ENCODE measurements at places on chromosomes 1 and 21.
A peak's percentile ranks its signal among the peaks of the same experiment; 100 is the strongest.

DNA sequence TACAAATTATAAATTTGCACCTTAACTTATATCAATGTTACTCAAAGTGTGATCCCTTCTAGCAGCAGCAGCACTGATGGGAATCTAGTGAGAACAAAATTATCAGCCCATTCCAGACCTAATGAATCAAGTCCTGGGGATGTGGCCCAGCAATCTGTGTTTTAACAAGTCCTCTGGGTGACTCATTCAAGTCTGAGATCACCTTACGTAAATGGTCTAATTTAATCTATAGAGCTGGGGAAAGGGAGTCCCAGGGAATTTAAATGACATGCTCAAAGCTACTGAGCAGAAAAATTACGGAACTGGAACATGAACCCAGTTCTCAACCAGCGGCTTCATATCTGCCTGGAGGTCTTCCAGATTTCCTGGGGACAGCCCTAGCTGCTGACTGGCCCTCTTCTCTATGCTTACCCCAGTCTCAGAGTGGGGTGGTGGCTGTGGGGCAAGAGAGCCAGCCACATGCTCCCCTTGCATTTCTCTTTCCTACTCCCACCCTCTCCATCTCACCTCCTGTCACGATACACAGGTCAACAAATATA lies 220.0 kb downstream of the TM2D1 start:
- H3K4me1 ChIP-seq = no peaks in the 10 kb centered on the region
- no peak overlapping the region for H3K4me3 ChIP-seq
- DNase-seq = no peak
- H3K27ac ChIP-seq = no peak overlapping the region

- H3K4me3 ChIP-seq = no peak overlapping the region
- no peaks in the 10 kb centered on the region for H3K4me1 ChIP-seq
- H3K27ac ChIP-seq = no peak overlapping the region
- H3K27me3 ChIP-seq = no peaks in the 10 kb centered on the region
- H3K36me3 ChIP-seq = no peaks in the 10 kb centered on the region
These were observed 131.8 kb downstream of the CCDC185 start for GRCh38 chr1:223524930-223525451.

- no peaks in the 10 kb centered on the region for H3K4me1 ChIP-seq
- H3K27ac ChIP-seq = no peak overlapping the region
- DNase-seq = no peak
- peaks cover 13% of the 10 kb centered on the region for H3K36me3 ChIP-seq
- no peak overlapping the region for H3K4me3 ChIP-seq
- no peaks in the 10 kb centered on the region for H3K27me3 ChIP-seq
These were observed 68.5 kb downstream of the TPR start for GRCh38 chr1:186306533-186306932.

- DNase-seq = no peak
- H3K27me3 ChIP-seq = no peaks in the 10 kb centered on the region
- no peak overlapping the region for H3K4me3 ChIP-seq
- no peak overlapping the region for H3K27ac ChIP-seq
These were observed 10.9 kb upstream of the PROX1 start for GRCh38 chr1:213976665-213977485.

GRCh38 chr1:46516200-46516950 lies 26.7 kb downstream of the DMBX1 start:
- no peak overlapping the region for H3K4me3 ChIP-seq
- DNase-seq = no peak
- H3K27ac ChIP-seq = no peak overlapping the region
- no peaks in the 10 kb centered on the region for H3K36me3 ChIP-seq

DNA sequence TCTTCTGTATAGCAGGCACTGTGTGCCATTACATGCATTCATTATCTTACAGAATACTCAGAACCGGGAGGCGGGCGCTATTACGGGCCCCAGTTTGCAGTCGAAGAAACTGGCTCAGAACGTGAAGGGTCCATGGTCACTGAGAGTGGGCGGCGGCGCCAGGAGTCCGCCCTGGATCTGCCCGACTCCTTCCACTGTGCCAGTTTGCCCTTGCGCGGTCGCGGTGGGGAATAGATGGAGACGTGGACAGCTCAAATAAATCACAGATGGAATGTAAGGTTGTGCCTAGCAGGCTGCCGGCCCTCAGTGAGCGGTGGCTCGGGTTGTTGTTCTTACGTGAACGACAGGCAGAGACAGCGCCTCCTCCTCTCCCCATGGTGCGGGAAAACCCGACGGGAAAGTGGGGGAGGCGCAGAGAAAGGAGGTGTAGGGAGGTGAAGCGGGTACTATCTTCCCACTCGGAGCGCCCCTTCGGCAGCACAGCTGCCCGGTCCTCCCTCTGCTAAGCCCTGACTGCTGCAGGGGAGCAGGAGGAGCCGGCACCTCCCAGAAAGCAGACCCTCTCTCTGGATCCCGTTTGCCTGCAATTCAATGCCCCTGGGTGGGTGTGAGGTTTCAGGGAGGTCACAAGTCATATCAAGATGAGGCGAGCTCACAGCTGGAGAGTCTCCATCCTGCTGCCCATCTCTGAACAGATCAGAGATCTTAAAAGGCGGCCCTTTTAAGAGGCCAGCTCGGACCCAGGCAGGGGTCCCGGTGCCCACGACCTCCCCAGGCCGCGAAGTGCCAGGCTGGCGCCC lies 1.1 kb downstream of the COL9A2 start:
- no peak for DNase-seq
- H3K4me3 ChIP-seq = peak overlapping the region; percentile 46
- H3K27ac ChIP-seq = peak overlapping the region; percentile 55
- H3K36me3 ChIP-seq = no peaks in the 10 kb centered on the region
- H3K27me3 ChIP-seq = no peaks in the 10 kb centered on the region

DNA sequence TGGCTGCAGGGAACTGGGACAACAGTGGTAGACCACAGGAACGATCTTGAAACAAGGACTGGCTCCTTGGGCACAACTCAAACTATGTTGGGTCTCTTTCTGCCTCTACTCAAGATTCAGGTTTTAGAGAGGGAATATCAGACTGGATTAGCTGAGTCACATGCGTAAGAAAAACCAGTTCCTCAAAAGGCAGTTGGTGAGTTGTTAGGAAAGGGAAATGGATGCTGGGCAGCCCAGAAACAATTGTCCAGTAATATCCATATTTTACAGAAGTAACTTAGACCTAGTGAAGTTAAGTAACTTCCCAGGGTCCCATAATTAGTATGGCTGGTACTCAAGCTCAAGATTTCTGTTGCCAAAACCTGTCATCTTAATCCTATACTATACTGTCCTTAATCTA lies 27.0 kb upstream of the TMEM39B start:
- no peaks in the 10 kb centered on the region for H3K27me3 ChIP-seq
- peak overlapping the region; percentile 10 for H3K27ac ChIP-seq
- H3K4me3 ChIP-seq = no peak overlapping the region
- H3K36me3 ChIP-seq = peaks cover 10% of the 10 kb centered on the region
- H3K4me1 ChIP-seq = no peaks in the 10 kb centered on the region
